ENCODE measurements at places on chromosomes 4 and X.

GRCh38 chr4:72011906-72012305 lies 19.9 kb upstream of the NPFFR2 start:
- DNase-seq: no peak

DNA sequence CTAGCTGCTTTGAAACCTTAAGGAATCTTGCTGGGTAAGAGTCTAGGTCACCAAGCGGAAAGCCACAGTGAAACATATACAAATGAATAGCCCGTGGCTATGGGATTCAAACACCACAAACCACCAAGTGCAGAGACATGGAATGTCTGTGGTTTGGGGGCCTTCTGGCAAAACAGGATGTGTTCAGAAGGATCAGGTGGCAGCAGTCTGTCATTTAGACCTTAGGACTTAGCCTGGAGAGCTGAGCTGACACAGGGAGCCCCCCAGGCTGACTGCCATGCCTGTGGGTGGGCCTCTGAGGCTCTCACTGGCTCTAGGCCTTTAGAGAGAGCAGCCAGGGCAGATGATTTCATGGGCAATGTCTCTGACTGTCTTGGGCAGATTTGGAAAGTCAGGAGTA lies 225.6 kb downstream of the FBXW7 start:
- no peak for DNase-seq

GRCh38 chr4:182465979-182466378 lies 222.8 kb downstream of the TENM3 start:
- DNase-seq: no peak

DNA sequence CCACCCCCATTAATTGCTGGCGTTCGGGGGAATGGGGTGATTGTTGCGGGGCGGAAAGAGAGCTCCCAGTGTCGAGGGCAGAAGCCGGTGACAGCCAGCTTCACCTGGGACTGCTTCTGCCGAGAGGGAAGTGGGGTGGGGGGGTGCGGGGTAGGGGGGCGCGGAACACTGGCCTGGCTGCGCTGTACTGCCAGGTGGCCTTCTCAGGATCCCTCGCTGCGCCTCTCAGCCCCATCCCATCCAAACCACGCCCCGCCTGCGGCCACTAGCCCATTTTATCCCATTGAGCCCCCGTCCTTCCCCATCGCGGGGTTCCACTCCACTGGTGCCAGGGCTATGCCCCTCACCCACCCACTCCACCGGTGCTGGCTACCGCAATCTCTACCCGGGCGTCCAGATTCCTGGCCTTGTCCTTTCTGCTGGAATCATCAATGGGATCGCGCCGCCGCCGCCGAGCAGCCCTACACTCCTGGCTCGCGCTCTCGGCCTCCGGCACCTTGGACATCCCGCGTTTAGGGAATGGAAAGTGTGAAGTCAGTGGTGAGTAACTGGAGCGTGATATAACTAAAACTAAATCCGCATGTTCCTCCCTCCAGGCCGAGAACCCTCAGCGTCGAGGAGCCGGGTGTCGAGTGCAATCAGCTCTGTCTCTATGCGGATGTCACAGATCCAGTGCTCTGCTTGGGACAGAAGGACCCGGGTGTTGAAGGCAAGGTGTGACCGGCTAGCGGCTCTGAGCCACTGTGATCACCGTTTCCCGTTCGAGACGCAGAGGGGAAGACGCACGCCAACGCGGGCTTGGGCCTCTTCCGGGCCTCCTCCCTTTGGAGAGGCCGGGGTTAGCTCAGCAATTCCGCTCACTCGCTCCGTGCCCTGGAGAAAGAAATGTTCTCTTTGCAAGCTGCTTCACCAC lies 20.5 kb downstream of the NKX3-2 start:
- no peak for DNase-seq

- no peak for DNase-seq
Observed at GRCh38 chr4:106149026-106149425, 167.0 kb downstream of the TBCK start.

DNA sequence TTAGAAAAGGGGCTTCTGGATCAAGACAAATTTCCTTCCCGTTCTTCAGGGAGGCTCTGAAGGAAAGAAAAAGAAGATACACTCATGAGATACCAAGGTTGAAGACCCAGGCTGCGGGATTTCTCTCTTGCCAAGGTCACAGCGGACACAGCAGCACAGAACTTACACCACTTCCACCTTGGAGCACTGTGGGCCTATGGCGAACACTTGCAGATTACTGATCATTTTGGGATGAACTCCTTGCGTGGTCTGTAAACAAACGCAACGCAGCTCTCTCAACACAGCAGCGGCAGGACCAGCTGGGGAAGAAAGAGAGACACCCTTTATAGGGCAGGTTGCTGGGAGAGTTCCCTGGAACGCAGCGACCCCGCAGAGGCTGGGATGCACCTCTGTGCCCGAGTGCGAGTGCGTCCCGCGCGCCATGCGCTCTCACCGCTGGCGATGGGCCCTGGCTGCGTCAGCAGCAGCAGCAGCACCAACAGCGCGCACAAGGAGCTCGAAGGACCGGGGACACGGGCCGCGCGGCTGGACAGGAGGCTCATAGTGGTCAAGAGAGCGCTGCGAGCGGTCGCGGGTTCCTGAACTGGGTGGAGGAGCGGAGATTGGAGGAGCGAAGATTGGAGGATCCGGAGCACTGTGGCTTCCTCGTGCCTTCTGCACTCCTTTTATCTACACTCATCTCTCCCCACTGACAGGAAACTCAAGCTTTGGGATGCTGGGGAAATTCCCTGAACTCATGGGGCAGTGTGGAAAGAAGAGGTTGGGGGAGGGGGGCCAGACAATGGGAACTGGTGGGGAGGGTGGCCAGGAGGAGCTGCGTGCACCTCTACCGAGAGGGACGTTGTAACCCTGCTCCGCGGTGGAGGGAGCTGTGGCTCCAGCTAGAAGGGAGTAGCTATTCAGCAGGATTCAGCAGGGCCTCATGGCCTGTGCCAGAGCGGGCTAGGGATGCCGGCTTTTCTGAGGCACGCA lies at the start of gene CXCL5:
TSS of gene CXCL5 (minus strand) at position 638 of the 972 bp plus-strand sequence. CDS start at position 542, 96 bp downstream.
- peak; percentile 16 for DNase-seq

- no peak for DNase-seq
Observed at GRCh38 chr4:75289914-75290582, 224.2 kb downstream of the RCHY1 start.

- DNase-seq: no peak
Observed at GRCh38 chr4:110175634-110176033, 22.8 kb downstream of the ELOVL6 start.

GRCh38 chr4:153126137-153126536 lies 78.1 kb upstream of the TRIM2 start:
- DNase-seq: no peak

- no peak for DNase-seq
Observed at GRCh38 chr4:4436244-4436823, 49.4 kb downstream of the NSG1 start.

DNA sequence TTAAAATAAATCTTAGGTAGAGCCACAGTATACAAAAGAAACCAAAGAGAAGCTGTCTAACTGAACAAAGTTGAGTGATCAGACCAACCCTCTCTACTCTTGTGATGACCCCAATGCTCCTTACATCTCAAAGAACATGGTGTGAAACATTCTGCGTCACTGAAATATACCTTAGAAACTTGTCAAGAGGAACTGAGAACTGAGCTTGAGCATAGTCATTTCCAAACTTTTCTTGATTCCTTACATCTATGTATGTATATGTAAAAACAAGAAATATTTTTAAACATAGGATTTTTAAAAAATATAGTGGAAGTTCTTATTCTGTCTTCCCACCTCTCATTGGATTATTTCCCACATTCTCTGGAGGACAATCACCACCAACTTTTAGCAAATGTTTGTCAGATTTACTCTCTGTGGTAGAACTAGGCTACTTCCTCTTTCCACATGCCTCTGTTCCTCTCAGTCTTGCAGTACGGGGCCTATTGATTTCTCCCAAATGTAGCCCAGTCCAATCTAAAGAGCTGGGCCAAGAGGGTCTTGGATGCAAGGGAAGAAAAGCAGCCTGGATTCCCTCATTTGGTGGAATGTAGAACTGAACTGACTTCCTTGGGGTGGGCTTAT lies 98.2 kb upstream of the HHIP start:
- no peak for DNase-seq

- no peak for DNase-seq
Observed at GRCh38 chr4:157713342-157713741, 459.5 kb downstream of the GASK1B start.

DNA sequence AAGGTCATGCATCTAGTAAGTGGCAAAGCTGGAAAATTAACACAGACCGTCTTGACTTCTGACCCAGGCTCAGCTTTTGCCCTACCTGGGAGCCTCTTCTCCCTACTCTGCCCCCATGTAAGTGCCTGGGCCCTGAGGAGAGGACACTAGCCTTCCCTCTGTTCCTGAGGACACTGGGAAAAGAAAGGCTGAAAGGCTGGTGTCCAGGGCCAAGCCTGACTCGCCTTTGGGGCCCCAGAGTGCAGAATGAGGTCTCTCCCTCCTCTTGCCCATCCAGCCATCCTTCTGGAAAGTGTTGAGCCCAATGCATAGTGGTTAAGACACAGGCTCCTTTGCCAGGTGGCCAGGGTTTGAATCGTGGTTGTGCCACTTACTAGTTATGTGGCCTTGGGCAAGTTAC lies 91.5 kb downstream of the PJA1 start:
- DNase-seq: no peak

GRCh38 chrX:105758754-105759153 lies 63.6 kb upstream of the NRK start:
- no peak for DNase-seq

DNA sequence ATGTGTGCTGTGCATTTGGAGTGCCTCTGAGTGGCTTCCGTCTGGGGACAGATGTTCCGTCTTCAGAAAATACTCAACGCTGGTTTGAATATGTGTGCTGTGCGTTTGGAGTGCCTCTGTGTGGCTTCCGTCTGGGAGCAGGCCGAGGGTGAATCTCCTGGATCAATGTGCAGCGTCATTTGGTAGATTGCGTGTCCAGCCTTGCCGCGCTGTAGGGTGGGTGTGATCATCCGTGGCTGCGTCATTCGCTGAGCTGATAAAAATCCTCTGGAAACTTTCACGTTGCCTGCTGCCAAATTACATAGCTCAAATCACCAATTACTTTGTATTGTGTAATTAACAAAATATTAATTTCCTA lies 12.1 kb downstream of the UVSSA start:
- DNase-seq: no peak

DNA sequence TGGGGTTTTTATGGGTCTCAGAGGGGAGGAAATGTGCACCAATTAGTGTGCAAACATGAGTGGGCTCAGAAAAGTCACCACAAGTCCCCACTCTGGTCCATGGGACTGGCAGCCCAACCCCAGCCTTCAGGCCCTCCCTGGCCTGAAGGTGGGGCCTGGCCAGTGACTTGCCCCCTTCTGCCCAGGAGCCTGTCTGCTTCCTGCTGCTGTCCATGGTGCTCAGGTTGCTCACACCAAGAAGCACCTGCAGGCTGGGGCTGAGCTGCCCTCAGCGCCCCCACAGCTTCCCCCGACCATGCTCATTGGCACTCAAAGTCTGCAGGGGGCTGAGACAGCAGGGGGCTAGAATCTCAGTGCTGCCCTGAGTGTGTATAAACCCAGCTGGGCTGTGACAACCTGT lies 30.6 kb upstream of the GC start:
- DNase-seq: no peak

DNA sequence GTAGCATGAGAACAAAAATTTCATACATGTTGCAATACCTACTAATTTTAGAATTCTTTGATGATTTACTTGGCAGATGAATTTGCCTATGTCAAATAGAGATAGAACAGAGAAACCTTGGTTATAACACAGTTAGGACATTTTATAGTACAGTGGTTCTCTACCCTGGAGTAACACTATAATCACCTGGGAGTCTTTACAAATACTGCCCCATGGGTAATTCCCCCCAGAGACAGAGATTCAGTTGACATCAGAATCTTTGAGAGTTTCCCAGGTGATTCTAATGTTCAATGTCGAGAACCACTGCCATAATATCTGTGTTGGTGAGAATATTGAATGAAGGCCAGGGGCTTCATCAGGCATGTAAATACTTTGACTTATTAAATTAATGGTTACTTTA lies 401.3 kb upstream of the NDST4 start:
- DNase-seq: no peak

- DNase-seq: no peak
Observed at GRCh38 chrX:100731441-100732281, at the start of gene SYTL4. Gene SYTL4, minus strand, starts transcription at chrX:100732121. Its CDS starts 30,084 bp downstream, at chrX:100702037.

DNA sequence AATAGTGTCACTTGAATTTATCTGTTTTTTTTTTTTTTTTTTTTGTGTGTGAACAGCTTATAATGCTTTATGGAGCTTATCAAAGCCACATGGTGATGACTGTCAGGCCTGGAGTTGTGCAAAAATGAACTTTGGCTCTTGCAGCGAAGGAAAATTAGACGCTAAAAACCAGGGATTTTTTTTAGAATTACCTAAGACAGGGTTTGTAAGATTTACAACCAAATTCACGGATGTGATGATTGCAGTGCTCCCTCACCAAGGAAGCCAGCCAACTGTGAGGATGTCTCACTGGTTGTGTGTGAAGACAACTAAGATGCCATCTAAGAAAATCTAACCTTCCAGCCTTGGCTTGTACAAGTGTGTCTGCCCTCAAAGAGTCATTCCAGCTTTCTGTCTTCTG lies 127.1 kb upstream of the SLC4A4 start:
- no peak for DNase-seq

GRCh38 chr4:156948133-156948532 lies 23.5 kb downstream of the PDGFC start:
- DNase-seq: no peak

DNA sequence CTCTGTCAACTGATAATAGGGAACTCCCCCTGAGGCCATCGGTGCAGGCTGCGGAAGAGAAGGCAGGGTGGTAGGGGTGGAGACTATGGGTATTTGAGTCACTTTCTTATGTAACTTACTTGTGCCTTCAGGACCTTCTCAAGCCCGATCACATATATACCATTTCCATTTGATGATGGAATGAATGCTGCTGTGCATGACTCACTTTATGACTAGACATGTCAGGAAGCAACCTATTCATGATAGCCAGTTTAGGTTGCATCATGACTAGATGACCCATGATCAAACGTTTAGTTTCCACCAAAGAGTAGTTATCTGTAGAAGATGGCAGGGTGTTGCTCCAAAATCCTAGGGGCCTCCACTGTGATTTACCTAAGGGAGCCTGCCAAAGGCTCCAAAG lies 435.5 kb downstream of the DTHD1 start:
- no peak for DNase-seq

DNA sequence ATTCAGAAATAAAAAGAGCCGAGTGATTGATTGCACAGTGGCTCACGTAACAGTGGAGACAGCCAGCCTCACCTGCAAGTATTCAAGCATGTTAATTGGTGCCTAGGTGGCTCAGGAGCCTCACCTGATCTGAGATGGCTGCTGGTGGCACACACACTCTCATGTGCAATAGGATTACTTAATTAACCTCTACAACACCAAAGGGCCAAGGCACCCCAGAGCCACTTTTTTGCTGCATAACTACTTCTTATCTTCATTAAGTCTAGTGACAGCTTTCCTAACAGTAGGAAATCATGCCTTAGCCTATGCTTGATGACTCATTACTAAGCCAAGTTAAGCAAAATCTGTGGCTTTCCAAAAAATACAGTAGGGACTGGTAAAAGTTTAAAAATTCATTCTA lies 117.3 kb upstream of the NOCT start:
- DNase-seq: no peak

DNA sequence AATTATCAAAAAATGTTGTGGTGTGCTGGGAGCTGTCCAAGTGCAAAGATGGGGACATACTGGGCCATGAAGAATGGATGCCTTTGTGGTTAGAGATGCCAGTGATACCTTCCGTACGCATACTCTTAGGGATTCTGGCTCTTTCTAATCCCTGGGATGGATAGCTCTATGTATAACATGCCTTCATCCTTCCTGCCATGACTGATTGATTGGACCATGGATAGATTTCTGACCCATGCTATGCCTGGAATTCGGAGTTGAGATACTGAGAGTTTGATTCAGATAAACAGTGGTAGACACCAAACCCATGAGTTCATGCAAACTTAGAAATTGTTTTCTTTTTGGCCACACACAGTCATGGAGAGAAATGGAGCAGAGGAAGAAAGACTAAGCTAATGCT lies 147.2 kb upstream of the WDFY3 start:
- no peak for DNase-seq

Data from head of caudate nucleus (tissue), 42 donors.